ENCODE measurements at places on chromosomes 4 and X.

DNA sequence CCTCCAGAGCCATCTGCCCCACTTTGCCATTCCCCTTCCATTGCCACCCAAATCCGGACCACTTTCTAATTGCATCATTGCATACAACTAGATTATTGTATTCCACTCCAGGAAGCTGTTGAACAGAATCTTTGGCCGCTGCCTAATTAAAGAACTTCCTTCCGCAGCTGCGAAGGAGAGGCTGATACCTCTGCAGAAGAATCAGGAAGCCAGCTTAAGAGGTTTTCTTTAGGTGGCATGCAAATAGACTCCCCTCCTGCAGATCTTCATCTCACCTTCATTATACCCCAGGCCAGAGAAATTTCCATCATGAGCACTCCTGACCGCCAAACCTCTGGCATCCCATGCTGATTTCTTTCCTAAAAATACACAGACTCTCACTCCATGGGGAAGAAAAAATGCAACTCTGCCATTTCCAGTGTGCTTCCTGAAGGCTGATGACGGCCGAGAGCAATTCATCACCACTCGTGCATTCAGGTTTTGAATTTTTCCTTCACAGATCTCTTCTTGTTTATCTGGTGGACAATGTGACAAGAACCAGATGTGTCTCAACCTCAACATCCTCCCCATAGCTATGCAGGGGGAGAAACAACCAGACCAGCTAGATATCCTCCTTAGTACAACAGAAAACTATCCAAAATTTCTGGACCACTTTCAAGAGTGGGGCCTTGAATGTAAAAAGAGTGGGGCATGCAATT is 31.2 kb downstream of the LGI2 start:
- no peak for DNase-seq

DNA sequence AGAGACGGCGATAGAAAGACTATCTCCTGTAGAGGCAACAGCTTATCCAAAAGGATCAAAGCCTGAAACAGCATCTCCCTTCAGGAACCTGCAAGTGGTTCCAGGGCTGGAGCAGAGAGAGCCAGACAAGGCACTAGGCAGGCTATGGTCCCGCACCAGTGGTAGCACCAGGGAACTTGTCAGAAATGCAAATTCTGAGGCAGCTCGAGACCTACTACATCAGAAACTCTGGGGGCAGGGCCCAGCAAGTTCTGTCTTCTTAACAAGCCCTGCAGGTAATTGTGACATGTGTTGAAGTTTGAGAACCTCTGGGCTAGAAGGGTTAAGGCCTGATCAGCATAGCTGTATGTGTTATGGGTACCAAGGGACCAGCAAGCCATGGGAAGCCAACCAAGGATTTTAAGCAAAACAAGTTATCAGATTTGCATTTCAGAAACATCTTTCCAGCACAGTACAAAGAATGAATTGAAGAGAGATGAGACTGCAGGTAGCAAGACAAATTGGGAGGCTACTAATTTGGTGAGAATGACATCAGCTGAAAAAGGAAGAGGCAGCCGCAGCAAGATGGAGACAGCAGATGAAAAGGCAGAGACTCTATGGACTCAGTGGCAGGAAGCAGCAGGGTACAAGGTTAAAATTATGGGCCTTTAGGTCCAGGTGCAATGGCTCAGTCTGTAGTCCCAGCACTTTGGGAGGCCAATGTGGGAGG is 139.7 kb downstream of the TSPAN5 start:
- DNase-seq = no peak

DNA sequence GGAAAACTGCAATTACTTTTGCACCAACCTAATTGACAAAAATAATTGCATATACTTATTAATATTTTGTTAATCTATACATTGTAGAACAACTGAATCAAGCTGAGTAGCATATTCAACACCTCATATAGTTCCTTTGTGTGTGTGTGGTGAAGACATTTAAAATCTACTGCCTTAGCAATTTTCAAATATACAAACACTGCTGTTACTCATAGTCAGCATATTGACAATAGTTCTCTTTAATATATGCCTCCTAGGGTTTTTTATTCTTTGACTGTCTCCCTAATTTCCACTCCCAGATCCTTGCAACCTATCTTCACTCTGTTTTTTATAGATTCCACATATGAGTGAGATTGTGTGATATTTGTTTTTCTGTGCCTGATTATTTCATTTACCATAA is 426.8 kb downstream of the PPARGC1A start:
- no peak for DNase-seq

- no peak for DNase-seq
Measured at GRCh38 chr4:17469931-17470674, 41.8 kb downstream of the QDPR start.

DNA sequence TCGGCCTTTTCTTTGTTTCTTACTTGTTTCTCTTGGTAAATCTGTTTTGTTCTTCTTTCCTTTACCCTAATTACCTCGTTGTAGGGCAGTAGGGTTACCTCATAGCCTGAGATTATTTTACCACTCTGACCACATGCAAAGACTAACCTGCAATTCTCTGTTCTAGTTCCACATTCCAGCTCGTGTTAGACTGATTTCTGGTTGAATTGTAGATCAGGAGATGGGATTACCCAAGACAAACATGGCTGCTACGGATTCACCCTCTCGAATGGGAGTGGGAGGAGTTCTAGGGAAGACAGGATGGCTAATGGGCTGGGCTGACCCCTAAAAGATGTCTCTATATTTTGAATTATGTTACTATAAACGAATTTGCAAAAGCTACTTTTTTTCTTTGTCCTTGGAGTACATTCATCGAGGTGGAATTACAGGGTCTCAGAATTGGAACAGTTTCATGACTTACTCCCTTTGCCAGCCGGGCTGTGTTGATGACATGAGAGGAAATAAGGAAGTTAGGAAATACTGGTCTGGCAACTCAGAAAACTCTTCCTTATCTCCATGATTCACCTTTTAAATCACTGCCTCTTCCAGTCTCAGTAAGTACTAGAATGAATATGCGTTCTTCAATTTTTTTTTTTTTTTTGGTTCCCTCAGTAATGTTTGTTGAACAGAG is 36.7 kb upstream of the FBXW7 start:
- DNase-seq = no peak

- DNase-seq = no peak
Measured at GRCh38 chr4:137474711-137475301, 57.5 kb downstream of the PCDH18 start.

GRCh38 chr4:56468097-56468422 is 643 bp downstream of the SRP72 start:
- no peak for DNase-seq

DNA sequence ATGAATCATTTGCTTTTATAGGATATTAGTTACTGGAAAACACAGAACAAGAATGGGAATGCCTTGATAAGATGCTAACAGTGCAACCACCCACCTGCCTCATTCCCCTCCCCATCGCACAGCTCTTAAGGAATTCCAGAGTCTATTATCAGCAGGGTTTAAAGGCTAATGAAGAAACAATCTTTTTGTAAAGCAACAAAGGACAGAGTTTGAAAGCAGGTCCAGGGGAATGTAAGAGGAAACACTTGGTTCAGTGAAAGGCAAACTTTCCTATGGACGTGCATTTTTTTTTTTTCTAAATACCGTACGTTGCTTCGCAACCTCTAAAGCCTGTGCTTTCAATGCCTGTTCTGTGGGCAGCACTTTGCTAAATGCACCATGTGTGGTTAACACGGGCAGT is 92.5 kb downstream of the GPR50 start:
- no peak for DNase-seq

- DNase-seq = no peak
Measured at GRCh38 chr4:129189630-129190029, 93.7 kb downstream of the C4orf33 start.

DNA sequence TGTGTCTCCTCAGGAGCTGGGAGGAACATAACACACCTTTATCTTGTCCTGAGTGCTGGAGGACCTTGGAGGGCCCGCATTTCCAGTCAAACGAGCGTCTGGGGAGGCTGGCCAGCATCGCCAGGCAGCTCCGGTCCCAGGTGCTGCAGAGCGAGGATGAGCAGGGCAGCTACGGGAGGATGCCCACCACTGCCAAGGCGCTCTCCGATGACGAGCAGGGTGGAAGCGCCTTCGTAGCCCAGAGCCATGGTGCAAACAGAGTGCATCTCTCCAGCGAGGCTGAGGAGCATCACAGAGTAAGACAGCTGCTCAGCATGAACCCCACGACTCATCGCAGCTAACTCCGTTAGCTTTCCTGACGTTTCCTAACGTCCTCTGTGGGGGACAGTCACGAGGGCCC is 430 bp downstream of the TRIML1 start:
- no peak for DNase-seq

DNA sequence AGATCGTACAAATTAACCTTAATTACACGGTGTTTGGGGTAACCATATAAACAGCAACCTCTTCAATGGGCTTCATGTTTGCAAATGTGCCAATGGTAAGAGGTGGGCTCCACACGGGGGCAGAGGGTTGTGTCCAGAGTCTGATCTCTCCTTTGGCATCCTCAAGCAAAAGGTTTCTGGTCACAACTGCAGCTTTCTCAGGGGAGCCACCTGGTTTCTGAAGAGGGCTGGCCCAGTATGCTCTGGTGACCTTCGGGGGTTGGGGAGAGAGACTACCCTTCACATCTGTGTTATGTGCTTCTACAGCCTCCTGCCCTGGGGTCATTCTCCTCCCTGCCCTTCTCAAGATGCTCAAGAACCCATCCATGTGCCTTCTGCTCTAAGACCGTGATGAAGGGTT is 259.6 kb downstream of the CRLF2 start:
- no peak for DNase-seq

DNA sequence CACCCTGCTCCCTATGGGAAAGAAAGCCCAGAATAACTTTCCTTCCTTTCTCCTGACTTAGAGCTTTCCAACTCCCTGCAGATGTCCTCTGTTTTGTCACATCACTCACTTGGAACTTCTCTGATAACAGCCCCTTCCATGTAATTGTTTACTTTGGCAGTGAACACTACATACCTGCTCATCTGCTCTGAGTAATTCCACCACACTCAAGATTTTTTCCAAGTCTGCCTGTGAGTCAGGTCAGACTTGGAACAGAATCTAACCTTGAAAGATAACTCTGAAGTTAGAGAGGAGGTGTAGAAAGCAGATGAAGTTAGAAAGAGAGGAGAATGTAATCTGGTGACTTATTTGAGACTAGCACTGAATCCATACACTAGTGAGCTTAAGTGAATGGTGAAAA is 7.4 kb downstream of the MAGEB10 start:
- DNase-seq = no peak

GRCh38 chr4:90857081-90857820 is 730.1 kb downstream of the CCSER1 start:
- DNase-seq = no peak

DNA sequence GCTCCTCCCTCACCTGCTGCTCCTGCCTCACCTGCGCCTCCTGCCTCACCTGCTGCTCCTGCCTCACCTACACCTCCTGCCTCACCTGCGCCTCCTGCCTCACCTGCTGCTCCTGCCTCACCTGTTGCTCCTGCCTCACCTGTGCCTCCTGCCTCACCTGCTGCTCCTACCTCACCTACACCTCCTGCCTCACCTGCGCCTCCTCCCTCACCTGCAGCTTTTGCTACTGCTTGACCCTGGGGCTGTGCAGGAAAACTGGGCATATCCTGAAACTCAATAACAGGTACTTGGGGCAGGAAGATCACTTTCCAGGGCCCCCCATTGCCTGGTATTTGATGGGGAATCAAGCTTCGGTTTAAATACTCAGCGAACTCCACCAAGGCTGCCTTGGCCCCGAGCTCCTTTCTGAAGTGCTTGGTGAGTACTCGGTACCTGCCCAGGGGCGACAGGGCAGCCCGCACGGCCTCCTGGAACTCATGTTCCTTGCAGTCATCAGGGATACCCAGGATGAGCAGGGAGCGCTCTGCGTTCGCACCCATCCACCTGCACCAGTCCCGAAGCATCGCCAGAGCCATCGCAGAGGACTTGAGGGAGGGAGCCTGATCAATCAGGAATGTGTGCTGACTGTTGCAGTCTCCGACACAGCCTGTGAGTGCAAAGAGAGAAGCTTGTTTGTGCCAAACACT is 2.7 kb downstream of the PNMA6E start:
- no peak for DNase-seq

- DNase-seq = no peak
Measured at GRCh38 chr4:40755616-40756015, 5.9 kb downstream of the NSUN7 start.

DNA sequence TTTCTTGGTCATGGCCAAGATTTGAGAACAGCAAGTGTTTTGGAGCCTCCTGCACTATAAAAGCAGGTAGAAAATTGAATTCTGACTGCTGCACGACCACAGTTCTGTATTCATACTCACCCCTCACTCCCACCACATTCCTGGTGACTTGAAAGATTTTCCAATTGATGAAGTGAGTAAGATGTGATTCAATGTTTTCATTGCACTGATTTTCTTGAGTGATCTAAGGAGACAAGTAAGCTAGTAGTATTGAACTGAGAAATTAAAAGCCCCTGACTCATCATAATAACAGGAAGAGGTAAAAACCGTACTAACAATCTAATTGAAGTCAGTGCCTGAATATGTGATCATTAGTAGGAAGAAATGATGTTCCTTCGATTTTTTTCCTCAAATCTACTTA is 6.1 kb upstream of the SEC24D start:
- DNase-seq = no peak

DNA sequence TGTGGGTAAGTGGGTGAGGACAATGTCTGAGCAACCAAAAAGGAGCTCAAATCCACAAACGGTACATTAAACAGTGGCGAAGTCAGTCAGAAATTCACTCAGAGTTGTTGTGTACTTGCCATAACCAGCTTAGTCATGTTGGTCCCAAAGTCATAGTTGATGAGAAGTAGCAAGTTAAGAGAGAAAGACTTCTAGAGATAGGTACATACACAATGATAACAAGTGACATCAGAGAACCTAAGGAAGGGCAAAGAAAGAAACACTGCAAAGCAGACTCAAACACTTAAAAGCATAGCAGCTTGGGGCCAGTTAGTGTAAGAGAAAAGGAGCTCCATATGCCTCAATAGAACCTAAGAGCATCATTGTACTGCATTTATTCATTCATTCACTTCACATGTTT is 30.2 kb downstream of the DYNLT3 start:
- no peak for DNase-seq

DNA sequence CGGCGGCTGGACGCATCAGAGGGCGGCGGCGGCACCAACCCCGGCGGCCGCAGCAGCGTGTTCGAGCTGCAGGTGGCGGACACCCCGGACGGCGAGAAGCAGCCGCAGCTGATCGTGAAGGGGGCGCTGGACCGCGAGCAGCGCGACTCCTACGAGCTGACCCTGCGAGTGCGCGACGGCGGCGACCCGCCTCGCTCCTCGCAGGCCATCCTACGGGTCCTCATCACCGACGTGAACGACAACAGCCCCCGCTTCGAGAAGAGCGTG is 1.9 kb downstream of the PCDH7 start:
- DNase-seq = no peak

- no peak for DNase-seq
Measured at GRCh38 chr4:97987019-97987648, 156.1 kb downstream of the STPG2 start.
